PC-9 (cell line): ENCODE measurements at places on chromosomes 5 and 9.

DNA sequence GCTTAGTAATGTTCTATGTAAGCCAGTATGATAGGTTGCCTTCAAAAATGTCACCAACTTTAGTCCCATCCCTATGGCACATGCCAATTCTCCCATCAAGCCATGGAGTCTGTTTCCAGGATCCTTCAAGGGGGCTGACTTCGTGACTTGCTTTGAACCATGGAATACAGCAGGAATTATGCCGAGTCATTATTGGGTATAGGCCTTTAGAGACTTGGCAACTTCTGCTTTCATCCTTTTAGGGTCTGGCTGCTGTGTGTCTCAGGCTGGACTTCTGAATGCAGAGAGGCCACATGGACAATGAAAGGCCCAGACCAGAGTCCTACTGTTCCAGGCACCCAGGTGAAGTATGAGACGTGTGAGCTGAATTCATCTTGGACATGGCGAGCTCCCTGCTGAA lies 109.8 kb downstream of the DENND1A start:
- no peak for DNase-seq

DNA sequence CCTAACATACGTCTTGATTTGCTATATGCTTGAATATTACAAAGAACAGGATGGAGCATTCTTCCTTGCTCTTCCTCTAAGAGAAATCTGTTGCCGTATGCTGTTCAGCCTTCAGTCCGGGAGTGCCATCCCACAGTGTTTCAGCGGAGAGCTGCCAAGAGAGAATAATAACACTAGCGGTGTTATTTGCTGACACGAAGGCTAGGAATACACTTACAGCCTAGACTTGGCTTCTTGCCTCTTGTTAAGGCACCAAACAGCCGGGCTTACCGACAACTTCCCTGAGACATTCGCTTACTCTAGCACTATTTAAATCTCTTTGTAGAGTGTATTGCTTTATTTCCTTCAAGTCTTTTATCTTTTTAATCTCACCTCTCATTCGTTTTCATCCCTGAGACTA lies 31.4 kb downstream of the KCTD16 start:
- no peak for DNase-seq

DNA sequence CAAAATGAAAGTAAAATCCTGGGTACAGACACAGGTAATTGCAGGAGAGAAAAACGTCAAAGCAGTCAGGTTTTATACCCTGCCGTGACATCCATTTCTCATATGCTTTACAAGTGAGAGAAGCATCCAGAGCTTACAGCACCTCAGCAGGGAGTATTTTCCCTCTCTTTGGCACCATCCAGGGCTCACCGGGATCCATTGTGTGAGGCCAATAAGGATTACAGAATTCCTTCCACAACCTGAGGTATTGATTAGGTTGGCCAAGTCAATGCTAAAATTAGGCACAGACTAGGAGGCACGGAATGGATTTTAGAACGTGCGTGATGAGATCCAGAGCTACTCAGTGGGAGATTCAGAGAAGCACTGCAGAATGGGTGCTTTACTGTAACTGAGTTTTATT lies 296.6 kb downstream of the FBXL7 start:
- DNase-seq, result no peak

DNA sequence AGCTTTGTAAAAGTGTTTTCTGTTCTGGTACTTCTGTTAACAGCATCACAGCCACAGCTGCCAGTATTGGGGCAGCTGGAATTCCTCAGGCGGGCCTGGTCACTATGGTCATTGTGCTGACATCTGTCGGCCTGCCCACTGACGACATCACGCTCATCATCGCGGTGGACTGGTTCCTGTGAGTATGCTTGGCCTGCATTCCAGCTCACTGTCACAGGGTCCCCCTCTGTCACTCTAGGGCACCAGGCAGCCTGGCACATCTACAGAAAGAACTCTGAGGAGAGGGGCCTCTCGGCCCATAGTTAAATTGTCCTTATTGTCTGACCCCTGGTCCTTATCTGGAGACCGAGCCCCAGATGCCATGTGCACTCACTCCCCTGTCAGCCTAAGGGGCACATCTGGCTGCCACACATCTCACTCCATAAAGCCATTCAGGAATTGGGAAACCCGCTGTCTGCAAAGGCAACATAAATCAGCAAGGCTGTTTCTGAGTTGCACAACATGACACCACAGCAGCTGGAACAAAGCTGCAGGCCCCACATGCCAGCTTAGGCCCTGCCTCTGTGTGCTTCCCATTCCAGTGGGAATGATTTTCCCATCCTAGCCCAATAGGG lies 77.5 kb downstream of the SLC1A3 start:
- peak; percentile 32 for DNase-seq

- DNase-seq, result no peak
Observed at GRCh38 chr5:111997308-111997707, 240.3 kb upstream of the NREP start.

DNA sequence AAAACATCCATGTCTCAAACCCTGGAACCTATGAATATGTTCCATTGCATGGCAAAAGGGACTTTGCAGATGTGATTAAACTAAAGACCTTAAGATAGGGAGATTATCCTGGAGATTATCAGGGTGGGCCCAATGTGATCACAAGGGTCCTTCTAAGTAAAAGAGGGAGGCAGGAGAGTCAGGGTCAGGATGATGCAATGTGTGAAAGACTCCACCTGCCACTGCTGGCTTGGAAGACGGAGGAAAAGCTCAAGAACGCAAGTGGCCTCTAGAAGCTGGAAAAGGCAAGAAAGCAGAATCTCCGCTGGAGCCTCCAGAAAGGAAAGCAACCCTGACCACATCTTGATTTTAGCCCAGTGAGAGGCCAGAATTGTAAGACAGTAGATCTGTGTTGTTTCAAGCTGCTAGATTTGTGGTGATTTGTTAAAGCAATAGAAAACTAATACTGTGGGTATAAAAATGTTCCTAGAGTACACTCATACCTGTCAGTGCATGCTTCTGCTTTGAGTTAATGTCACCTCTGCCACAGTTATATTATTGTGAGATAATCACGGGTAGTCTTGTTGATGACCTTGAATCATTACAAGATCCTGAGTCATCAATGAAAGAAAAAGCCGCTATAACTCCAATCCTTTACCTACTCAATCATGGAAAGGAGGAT lies 93.5 kb upstream of the TNPO1 start:
- DNase-seq, result peak; percentile 54
